ENCODE measurements at places on chromosomes 4 and X.

DNA sequence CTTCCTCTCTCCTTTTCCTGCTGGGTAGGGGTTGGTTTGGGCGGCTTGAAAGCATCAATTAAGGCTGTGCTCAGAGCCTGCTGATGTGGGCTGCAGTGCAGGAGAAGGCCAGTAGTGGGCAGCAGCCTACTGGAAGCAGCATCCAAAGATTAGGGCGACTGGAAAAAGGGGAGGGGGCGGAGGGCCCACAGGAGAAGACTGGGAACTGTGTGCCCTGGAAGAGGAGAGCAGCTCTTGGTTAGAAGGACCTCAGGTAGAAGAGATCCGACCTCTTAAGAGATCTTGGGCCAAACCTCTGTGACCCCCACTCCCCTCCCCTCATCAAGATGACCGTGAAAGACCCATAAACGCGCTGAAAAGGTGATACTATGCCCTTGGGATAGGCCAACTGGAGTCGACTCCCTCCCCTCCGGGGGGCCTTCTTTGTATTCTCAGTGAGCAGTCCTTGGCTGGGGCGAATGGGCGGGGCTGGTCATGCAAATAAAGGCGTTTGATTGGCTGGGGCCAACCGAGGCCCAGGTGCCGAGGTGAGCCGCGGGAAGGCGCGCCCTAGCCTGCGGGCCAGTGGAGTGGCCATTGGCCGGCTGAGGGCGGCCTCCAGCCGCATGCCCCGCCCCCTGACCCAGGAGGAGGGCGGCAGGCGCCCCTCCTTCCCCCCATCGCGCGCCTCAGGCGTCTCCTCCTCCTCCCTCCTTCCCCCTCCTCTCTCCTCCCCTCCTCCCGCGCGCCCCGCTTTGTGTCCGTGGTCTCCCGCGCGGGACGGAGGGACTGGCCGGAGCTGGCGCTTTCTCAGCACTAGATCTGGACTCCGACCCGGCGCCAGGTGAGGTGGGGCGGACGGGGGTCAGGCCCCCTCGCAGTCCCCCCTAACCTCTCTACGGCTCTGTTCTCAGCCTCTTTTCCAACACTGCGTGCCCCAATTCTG lies 10.1 kb downstream of the DLG3 start:
- DNase-seq: peak; percentile 59

DNA sequence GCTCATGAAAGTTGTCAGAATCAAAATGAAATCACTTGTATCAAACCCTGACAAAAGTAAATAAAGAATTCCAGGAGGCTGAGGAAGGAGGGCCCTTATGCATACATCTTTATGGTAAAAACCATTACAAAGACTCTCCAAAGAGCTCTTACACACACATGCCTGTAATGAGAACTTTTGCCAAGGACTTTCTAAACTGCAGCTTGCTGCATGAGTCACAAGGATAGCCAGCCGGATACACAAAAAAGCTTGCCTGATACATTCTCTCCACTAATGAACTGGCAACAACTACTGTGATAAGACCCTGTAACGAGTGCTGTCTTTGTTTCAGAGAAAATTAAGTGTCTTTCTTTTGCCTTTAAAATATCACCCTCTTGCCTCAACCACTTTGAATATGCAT lies 618.1 kb downstream of the PPP4R3C start:
- peak; percentile 25 for DNase-seq

GRCh38 chr4:124711471-124712371 lies 811 bp downstream of the ANKRD50 start:
- peak; percentile 81 for DNase-seq

DNA sequence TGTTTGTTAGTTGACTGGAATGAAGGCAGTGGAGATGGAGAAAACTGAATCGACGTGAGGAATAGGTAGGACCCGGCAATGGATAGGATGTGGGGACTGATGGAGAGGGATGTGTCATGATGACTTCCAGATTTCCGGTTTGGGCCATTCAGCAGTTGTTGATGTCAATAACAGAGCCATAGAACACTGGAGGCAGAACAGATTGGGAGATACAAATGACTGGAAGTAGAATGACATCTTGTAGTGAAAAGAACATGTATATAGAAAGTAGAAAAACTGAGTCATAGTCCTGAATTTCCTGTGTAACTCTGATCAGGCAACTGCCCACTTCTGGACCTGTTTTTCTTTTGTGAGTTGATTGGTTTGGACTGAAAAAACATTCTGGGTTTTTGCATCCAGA lies 24.5 kb downstream of the CETN2 start:
- DNase-seq: no peak

GRCh38 chrX:133849676-133850075 lies 135.7 kb downstream of the GPC3 start:
- DNase-seq: no peak

- no peak for DNase-seq
These were observed 57.3 kb downstream of the CYTL1 start for GRCh38 chr4:4961936-4962335.

DNA sequence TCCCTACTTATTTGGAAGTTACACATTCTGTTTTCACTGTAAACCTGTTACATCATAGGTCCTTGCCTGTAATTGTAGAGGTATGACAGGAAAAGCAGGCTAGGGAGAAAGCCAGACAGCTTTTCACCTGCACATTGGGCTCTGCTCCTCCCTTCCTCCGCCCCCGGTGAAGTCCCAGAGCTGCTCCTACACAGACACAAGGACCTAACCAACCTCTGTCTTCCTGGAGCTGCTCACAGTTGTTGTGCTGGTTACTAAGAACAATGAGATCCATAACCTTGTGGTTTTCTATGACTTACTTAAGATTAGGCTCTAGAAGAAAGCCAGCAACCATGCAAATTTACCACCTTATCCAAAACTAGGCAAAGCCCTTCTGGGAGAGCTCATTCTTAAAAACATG lies 40.0 kb downstream of the MOSPD2 start:
- DNase-seq: peak; percentile 53

DNA sequence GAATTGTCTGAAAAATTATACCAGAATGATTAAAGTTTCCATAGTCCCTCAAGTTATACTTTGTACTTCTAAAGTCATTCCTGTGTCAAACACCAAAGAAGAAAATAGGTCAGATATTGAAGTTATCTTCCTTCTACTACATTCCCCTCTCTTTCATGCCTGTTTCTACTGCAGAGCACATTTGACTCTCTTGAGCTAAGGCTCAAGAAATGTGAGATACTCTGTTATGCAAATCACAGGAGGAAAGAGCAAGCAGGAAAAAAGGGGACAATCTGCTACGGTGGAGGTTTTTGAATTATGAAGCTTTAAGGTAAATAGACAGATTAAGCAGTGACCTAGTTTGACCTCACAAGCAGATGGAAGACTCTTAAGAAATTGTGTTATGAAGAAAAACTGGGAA lies 198.9 kb upstream of the LDB2 start:
- no peak for DNase-seq

DNA sequence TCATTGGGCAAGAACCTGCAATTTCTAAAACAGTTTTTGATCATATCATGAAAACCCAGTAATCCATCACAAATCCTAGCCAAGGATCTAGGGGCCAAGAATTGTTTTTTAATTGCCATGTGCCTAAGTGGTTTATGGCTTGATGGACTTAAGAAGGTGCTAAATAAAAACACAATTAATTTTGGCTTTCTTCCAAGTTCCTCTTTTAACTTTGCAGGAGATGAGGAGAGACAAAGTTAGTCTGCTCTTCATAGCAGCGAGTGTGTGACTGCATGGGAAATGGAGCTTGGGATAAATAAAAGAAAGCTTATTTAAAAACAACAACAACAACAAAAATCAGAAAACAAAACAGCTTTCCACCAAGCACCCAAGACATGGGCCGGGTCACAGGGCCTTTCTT lies 41.4 kb downstream of the ARHGEF9 start:
- no peak for DNase-seq

DNA sequence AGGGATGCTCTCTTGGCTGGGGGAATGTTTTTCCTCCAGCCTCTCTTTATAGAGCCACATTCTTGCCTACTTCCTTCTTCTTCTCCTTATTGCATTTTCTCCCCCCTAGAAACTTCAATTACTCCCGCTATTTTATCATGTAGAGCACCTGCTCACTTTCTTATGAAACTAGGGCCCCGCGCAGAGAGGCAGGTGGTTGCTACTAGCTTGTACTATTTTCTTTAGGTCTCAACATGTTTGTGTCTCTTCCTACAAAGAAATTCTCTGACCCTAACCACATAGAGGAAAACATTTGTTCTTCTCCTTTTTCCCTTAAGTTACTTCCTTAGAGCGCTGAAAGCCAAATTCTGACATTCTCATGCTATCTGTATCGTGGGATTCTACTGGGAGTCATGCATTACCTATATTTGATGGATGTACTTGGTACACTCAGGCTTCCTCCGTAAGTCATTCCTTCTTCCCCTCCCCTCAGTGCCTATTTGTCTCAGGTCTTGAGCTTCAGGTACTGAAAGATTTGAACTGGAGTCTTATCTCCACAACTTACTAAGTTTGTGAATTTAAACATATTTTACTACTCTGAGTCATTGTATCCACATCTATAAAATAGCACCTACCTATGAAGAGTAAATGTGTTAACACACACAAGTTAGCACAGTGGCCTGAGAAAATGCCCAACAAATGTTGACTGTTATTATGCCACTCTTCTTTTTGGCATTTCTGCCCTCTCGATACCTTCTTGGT lies 159.1 kb upstream of the LEF1 start:
- DNase-seq: no peak

DNA sequence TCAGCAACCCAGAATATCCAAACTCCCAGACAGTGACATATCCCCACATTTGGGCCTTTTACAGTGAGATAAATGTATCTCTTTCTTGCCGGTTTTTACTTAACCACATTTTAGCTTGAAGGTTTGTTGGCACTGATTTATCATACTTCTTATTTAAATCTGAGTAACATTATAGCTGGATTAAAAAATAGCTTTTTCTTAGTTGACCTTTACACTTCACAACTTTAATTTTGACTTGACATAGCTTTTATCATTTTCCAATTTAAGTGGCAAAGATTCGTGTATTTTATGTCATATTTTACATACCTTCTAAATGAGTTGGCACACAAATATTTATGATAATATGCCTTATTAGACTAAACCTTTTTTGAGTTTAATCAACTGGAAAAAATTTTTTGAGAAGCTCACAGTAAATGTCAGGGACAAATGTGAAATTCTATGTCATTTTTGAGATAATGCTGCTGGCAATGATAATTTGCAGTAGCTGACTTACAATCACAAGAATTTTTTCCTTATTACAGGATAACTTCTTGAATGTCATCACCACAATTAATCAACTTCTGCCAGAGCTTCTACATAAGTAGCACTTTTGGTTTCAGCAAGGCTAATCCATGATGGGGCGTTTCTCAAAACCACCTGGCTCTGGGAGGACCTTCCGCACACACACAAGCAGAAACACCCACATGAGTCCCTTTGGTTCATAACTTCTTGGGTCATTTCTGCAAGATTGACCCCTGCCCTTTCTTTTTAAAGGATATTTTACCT lies 80.3 kb downstream of the SYTL5 start:
- DNase-seq: no peak

- peak; percentile 62 for DNase-seq
These were observed 175.8 kb downstream of the COMMD8 start for GRCh38 chr4:47287735-47288134.

DNA sequence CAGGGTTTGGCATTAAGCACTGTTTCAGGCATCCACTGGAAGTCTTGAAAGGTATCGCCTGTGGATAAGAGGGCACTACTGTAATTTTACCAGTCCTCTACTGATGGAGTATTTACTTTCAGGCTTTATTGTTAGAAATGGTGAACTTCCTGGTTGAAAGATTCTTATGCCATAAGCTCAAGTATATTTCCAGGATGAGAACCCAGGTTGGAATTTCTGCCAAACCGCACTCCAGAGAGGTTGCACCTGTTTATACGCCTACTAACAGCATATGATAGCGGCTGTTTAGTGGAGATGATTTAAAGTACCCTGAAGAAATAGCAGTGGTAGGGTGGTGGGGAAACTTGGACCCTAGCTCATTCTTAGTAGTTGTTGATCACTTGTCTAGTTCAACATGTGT lies 9.9 kb downstream of the FNIP2 start:
- DNase-seq: no peak
